Stimulated activated CD8-positive, alpha-beta memory T cell treated with anti-CD3 and anti-CD28 coated beads, Interleukin-2, amount 100 ng/mL, for 1 hour (primary cell): ENCODE measurements at places on chromosomes 7 and 10.
A peak's percentile ranks its signal among the peaks of the same experiment; 100 is the strongest.

- DNase-seq, result no peak
Observed at GRCh38 chr10:89283936-89284475, 17.8 kb upstream of the IFIT2 start.

DNA sequence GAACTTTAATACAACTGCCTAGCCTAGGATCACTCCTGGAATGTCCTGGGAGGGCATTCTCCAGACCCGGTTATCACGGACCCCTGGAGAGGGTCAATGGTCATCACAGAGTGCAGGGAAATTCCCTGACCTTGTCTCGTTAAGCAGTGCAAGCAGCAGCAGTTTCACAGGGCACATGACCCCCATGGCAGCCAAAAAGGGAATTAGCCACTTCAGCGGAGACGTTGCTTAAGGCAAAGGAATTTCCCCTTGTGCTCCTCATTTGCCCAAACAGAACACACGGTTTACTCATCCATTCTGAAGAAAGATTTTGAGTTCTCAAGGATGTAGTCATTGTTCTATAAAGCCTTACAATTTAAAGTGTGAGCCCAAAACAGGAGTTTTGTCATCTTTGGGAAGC, 260.3 kb downstream of the SNX13 start:
- DNase-seq, result no peak

GRCh38 chr7:74619235-74619860, 38.2 kb upstream of the GTF2I start:
- no peak for DNase-seq

DNA sequence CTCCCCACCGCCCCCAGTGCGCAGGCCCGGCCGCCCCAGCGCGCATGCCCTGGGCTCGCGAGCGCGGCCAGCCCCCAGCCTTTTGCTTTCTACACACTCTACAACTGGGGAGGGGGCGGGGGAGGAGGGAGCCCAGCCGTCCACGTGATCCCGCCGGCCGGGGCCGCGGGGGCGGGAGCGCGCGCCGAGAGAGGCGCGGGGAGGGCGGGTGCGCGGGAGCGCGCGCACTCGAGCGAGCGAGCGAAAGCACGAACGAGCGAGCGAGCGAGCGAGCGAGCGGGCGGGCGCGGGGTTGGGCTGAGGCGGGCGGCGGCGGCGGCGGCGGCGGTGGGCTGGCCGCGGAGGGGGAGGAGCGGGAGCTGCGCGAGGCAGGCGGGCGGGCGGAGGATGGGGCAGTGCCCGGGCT, at the start of gene AUTS2:
AUTS2 (plus strand) TSS at position 395 of the 406 bp plus-strand sequence. CDS start 1,179 bp downstream, outside the sequence.
- peak; percentile 23 for DNase-seq

DNA sequence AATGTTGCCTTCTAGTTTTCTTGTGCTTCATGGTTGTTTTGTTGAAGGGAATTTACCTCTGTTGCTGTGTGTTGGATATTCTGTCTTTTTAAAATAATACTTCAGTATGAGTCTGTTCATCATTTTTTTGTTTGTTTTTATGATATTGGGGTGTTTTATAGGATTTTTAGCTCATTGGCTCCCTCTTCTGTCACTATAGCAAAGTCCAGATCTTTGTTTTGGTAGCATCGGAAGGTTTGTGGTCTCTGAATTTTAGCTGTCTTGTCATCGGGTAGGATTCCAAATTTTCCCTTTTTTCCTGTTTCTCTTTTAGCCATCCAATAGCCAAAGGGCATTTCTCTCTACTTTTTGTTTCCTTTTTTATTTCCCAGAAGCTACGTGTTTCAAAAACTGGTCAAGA, 91.4 kb downstream of the EXOC4 start:
- no peak for DNase-seq

- DNase-seq, result no peak
Observed at GRCh38 chr10:62992145-62992721, 140.9 kb upstream of the NRBF2 start.

- DNase-seq, result no peak
Observed at GRCh38 chr7:88230646-88231045, 10.8 kb upstream of the SRI start.

DNA sequence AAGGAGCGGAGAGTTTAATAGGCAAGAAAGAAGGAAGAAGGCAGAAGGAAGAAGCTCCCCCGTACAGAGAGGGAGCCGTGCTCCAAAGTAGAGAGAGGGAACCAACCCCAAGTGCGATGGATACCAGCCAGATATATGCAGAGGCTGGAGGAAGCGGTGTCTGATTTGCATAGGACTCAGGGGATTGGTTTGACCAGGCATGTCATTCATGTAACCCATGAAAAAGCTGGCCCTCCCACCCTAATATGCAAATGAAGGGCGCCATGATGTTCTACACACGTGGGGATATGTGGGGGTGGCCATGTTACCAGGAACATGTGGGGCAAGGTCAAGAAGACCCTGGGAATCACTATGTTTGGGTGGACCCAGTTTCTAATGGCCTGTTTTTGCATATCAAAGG, 40.6 kb upstream of the FAM3C start:
- no peak for DNase-seq

DNA sequence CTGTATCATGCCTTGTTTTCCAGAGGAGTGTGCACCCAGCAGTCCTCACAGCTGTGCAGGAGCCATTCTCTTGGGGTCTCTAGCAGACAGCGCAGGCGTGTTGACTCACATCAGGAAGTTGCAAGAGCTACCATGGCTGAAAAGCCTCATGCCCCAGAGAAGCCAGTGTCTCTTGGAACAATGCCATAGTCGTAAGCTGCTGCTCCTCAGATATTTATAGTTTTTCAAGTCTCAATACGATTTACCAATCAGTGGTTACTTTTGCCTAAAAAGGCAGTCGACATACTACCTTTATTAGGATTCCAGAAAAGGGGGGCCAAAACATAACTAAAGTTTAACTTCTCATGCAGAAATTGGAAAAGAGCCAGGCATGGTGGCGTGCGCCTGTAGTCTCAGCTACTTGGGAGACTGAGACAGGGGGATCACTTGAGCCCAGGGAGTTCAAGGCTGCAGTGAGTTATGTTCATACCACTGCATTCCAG, 407.7 kb downstream of the PARD3 start:
- no peak for DNase-seq

- no peak for DNase-seq
Observed at GRCh38 chr10:122632031-122632430, 67.6 kb downstream of the C10orf120 start.

GRCh38 chr10:62653254-62653653, 151.3 kb upstream of the ADO start:
- DNase-seq, result no peak

DNA sequence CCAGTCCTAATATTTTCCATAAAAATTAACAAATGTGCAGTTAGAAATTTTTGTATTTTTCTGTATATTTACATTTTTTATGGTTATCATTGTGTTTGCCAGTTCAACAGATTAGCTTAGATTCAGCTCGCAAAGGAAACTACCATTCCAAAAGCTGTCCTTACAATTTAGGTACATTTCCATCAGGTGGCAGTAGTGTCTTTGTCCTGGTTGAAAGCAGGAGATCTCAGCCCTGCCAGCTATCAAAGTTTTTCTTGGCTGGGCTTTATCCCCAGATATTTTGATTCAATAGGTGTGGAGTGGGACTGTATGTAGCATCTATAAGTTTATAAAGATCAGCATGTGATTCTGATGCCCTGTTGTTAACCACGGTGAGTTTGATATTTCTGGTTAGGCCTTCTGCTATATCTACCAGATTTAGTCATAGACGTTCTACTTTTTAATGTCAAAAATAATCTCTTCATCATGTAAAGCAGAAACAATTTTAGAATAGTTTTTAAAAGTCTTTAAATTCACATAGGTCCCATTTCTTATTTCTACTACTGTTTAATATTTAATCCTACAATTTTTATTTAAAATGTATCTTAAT, 15.5 kb upstream of the ICA1 start:
- DNase-seq, result no peak

DNA sequence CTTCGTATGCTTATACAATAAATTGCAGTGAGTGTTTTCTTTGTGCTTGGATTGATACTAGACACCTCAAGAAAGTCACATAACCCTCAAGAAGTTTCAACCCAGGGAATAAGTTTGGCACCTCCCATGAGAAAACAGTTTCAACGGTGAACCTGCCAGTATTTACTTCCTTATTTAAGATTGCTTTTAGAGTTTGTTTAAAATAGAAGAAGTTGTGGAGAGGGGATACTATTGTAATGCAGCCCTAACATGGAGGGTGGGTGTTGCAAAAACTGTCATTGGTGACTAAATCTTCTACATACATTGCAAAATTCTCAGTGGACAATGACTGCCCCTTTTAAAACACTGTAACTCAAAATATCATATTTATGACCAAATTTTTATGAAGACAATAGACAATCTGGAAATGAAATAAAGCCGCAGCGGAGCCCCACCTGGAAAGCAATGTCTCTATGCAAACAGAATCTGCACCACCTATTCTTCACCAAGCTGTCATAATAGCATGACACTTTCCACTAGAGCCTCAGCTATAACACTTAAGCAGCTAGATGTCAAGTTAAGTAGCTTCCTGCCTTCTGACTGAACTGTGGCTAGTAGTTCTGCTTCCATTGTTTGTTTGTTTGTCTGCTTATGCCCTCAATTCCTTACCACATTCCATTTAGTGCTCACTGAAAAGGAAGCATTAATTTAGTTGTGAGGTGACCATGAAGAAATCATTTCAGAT, 98.2 kb downstream of the MDFIC start:
- DNase-seq, result no peak

DNA sequence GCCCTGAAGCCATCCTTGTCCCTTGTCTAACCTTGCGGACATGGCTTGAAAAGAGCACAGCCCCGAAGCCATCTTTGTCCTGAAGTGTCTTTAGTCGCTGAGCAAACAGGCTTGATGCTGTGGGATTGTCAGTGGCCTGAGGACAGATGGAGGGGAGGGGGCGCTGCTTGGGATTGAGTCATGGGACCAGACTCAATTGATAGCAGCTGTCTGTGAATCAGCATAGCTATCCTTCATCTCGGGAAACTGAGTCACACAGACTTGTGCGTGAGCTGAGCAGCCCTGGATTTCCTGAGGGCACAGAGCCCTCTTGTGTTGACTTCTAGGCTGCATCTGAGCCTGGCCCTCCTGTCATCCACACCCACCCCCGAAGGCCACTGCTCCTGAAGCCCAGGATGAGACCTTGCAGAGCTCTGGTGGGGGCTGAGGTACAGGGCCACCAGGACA, 14.4 kb downstream of the MYO1G start:
- no peak for DNase-seq

GRCh38 chr7:69661342-69661741, 63.1 kb downstream of the AUTS2 start:
- DNase-seq, result no peak

DNA sequence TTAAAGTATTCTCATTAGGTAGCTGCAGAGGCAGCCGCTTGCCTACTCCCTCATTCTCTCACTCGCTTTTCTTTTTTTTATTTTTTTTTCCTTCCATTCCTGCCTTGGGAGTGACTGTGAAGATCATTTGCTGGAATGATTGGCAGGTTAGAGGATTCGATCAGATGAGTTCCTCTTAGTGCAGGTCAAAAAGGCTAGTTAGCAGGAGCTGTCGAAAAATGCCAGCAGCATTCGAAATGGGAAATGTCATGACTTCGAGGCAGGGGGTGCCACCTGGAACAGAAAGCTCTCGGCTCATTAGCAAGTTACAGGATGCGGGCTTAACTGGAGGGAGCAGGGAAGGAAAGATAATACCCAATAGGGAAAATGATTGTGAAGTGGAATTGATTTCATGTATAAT, 137.5 kb upstream of the FZD1 start:
- DNase-seq, result no peak

DNA sequence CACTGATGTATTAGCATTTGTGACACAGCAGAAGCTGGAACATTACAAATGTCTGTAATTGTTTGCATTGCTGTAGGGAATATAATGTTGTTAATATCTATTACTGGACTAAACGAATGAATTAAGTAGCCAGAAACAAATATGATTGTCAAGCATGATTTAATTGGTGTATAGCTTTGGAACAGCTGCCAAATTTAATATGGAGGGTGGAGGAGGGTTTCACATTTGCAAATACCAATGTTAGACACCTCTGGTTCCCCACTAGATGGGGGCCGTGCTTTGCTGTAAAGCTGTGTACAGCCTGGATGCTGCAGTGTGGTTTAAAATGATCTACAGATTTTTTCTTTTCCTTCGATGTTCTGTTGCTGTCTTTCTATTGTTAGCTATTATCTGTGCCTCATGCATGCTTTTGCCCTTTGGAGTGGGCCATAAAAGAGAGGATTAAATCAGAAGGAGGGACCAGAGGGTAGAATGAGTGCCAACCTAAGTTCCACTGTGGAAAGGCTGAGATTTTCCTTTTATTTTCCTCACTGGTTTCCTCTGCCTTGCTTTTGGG, 23.1 kb downstream of the DNAJB9 start:
- no peak for DNase-seq

DNA sequence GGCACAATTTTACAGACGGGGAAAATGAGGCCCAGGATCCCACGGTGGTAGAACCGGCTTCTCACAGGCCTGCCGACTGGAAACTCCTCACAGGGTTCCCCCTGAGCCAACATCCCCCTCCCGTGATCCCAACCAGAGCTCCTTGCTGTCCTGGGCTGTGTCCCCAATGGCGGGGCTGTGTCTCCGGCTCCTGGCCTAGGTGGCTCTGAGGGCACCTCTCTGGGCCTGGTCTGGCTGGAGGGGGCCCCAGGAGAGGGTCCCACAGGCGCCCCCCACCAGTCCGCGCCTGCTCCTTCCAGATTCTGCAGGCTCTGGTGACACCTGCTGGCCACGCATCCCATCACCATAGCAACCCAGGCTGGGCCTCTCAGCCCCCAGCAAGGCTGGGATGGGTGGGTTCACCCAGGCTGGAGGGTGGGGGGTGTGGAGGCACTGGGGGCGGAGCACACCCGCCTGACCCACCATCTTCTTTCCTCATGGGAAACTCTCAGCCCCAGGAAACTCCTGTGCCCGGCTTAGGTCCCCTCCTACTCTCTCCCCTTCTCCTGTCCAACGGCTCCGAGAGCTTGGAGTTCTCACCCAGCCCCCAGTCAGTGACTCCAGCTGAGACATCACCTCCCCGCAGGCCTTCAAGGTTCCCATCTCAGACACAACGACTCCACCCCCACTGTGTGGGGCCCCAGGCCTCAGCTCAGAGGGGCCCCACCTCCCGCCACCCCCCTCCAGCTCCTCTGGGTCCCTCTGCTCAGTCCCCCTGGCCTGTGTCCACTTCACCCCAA, 27.1 kb upstream of the TNRC18 start:
- peak; percentile 14 for DNase-seq

DNA sequence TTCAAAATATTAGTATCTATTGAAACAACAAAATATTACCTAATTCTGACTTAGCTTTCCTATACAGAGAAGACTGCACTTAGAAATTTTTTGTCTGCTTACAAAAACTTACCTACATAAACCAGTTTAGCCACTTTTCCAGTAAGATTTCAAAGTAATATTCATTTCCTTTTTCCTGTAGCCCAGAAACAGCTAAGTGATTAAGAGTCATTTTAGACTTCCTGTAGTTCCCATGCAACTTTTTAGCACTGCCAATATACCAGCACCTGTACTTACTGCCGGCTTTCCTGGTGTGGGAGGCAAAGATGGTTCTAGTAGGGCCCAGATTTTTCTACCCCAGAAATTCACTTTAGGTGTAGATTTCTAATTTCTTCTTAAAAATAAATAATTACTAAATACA, 21.8 kb downstream of the NT5C2 start:
- DNase-seq, result no peak

DNA sequence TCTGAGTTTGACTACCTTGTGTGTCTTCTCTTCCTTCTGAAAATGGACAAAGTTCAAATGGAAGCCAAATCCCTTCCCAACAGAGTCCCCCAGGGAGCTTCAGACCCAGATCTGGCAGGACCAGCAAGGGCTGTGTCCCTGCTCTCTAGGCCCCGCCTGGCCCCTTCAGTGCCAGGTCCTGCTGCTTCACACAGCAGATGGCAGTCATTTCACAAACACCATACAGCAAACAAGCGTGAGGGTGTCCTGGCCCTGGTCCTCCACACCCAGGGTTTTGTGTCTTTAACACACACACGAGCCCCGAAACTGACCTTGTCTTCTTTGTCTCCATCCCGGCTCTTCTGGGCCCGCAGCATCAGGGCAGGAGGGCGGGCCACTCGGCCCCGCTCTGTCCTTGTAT, 145.0 kb downstream of the TCERG1L start:
- DNase-seq, result no peak
